ENCODE measurements at places on chromosomes 3 and 15.

DNA sequence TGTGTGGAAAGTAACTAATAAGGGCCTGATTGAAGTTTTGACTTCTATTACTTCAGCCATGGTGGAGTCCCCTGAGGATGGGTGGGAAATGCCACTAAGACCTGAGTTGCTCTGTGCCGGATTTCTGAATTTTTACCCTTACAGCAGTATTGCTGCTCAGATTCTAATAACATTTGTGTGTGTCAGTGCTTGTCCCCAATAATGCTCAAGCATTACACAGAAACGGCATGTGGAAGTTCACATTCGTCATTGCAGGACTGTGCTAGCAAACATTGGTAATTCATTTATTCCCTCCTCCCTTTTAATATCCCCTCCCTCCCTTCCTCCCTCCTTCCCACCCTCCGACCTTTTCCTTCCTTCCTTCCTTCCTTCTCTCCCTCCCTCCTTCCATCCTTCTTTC, 484.5 kb upstream of the ONECUT1 start:
- no peak for DNase-seq

GRCh38 chr15:71131601-71132362, 16.5 kb downstream of the THSD4 start:
- no peak for DNase-seq

DNA sequence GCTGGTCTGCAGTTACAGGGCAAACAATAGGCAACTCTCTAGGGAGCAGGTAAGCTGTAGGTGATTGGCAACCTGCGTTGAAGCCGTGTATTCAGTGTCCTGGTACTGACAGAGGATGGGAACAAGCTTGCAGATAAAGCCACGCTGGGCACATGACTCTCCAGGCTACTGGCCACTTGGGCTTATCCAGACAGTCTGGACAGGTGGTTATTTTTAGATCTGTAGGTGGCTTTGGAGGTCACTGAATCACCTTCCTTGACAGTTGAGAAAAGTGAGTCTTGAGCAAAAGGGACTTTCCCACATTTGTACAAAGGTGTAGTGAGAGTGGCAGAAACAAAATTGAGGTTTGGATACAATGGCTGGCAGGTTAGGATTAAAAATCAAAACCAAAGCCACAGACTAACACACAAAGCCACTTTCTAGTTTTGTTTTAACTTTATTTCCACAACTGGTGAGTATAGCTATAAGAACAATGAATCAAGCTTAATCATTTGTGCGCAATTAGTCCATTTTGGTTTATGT, 22.3 kb upstream of the IL1RAP start:
- no peak for DNase-seq

- no peak for DNase-seq
These were observed 996 bp downstream of the RABL3 start for GRCh38 chr3:120741320-120741719.

DNA sequence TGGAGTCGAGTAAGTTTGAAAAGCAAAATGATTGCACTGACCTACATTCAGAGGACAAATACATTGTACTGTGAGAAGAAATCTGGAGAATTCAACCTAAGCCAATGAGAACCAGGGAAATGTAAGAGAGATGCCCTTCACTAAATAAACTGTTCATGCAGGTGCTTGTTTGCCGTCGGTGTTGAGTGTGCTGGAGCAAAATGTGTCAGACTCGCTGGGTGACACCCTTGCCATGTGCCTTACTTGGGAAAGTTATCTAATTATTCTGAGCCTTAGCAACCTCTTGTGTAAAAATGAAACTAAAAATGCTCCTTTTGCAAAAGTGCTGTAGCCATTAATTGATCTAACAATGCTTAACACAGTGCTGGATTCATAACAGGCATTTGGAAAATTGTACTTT, 140.4 kb downstream of the GABRB3 start:
- no peak for DNase-seq

GRCh38 chr15:26804063-26804804, 31.4 kb upstream of the GABRB3 start:
- DNase-seq, result no peak

DNA sequence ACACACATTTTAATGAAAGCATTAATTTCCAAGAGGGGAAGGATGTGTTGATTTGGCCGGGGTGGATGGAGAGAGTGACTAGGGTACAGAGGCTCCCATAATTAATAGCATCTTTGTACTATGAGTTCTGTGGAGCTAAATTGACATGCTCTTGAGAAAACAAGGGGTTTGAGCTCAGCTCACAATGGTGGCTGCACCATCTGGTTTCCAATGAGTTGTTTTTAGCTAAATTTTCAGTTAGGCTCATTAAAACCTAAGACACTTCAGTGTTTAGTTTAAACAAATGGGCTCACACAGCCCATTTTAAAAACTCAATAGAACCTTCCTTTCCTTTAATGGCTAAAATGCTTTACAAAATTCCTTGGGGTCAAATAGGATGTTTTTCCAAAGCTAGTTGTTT, 199.7 kb downstream of the TNIK start:
- DNase-seq, result no peak

All from stimulated activated CD4-positive, alpha-beta T cell treated with anti-CD3 and anti-CD28 coated beads, TNF-alpha, amount 100 ng/mL, for 24 hours (primary cell).